H7 (cell line): ENCODE measurements at places on chromosomes 7 and 10.

DNA sequence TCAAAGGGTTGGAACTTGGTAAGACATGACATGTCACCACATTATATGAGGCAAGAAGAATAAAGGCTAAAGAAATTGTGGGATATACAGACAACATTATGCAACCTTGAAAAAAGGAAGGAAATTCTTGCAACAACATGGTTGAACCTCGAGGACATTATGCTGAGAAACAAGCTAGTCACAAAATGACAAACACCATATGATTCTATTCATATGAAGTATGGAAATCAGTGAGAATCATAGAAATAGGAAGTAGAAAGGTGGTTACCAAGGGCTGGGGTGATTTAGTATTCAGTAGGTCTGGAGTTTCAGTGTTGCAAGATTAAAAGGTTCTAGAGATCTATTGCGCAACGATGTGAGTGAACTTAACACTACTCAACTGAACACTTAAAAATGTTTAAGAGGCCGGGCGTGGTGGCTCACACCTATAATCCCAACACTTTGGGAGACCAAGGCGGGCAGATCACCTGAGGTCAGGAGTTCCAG, 126.9 kb upstream of the TBX20 start:
- no peak for DNase-seq

DNA sequence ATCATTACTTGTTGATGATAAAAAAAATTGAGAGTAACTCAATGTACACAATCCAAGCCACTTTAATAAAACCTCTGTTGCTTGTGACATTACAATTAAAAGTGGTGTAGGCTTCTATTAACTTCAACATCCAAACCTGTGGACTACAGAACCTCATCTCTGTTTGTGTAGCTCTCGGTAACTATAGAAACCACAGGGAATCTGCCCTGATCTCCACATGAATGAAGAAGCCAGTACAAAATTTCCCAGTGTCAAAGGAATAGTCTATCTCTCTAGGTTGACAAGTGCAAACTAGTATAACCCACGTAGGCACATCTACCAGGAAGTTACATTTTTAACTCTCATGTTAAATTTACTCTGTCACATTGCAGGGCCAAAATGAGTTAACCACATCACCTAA, 204.3 kb downstream of the CHCHD3 start:
- DNase-seq, result peak; percentile 17

DNA sequence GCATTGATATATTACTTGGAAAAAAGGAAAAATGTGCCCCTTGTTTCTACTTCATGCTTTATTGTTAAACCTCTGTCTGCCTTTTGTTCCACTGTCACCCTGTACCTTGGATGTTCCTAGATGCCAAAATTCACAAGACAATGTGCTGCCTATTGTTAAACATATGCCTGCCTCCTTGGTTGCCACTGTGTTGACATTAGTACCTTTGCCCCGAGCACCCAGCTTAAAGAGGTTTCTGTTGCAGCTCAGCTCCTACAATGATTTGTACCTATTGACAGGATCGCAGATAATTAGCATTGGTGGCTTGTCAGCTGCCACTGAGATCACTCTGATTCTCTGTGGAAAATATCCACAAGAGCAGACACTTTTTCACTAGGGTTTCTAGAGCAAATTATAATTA, 188.0 kb downstream of the KCND2 start:
- DNase-seq, result peak; percentile 12

GRCh38 chr7:22885797-22886261, 63.2 kb upstream of the TOMM7 start:
- no peak for DNase-seq

GRCh38 chr10:132788831-132789219, 2.9 kb upstream of the NKX6-2 start:
- peak; percentile 88 for DNase-seq

DNA sequence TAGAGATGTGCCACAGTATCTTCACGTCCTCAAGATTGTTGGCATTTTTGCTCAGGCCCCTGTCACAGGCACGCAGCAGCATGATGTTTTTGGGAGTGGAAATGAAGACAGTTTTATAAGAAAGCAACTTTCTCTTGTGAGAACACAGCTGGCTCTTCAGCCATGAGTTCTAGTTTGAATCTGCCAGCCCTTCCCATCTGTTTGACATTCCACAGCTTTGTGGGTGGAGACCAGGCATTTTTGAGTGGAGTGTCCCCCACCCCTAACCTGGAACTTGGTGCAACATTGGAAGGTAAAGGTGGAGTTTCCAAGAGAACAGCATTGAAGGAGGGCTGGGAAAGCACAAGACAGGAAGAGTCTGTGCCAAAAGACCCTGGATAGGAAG, 253.1 kb upstream of the IGFBP3 start:
- no peak for DNase-seq

DNA sequence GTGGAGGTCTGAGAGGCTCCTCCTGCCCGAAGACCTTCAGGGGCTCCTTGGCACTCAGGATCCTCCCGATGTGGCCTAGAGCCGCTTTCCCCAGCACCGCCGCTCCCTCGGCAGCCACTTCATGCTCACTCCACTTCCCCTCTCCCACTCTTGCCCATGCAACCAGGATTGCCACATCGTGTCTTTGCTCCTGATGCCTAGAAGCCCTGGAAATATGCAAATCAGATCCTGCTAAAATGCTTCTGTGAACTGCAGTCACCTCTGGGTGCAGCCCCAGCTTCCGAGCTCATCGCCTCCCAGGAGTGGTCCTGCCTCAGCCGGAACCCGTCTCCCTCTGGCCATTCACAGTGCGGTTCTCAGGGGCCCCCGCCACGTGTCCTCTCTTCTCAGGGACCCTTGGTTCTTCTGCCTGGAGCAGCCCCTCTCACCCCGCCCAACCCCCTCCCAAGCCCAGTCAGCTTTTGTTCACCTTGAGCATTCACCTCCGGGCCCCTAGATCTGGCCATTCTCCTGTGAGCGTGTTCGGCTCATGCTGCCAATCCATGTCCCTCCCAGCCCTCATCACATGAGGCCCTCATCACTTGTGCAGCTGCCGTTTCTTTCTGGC, 175.5 kb downstream of the ADARB2 start:
- DNase-seq, result no peak

GRCh38 chr7:46764100-46764936, 817.6 kb downstream of the TNS3 start:
- DNase-seq, result no peak

- no peak for DNase-seq
Observed at GRCh38 chr10:51159841-51160240, 85.6 kb downstream of the PRKG1 start.

DNA sequence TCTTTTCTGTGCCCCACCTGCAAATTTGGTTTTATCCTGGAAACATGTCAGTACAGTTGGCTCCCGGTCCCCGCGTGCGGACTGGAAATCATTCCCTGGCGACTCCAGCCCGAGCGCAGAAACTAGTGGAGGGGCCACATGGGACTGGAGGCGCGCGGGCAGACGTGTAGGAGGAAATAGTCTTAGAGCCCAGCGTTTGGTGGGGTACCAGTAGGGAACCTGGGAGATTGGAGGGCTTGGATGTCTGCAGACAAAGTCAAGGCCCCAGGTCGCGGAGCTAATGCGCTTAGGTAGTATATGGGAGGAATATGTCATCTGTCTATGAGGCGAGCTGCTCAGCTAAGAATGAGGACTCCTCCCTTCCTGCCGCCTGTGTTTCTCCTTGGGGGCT, 1.3 kb downstream of the GALNT17 start:
- DNase-seq, result no peak

DNA sequence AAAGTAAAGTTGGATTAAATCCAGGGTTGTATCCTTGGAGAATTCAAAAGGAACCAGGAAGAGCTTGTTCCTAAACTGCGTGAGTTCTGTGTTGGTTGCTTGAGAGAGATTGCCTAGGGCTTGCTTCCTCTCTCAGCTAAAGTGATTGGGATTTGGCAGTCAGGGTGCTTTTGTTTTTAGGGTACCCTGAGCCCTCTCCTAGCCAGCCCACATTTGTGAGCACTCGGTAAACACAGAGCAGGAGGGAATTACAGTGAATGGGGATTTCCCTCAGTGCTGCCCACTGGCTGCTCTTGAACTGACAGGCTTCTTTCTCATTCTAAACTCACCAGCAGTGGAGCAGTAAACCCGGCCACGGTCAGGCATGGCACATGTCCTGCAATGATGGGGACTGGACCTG, 146.9 kb downstream of the TPST1 start:
- peak; percentile 60 for DNase-seq

GRCh38 chr7:127619681-127620405, 1.9 kb upstream of the PAX4 start:
- DNase-seq, result peak; percentile 87

- DNase-seq, result no peak
Observed at GRCh38 chr10:32412499-32412853, 33.5 kb upstream of the CCDC7 start.

DNA sequence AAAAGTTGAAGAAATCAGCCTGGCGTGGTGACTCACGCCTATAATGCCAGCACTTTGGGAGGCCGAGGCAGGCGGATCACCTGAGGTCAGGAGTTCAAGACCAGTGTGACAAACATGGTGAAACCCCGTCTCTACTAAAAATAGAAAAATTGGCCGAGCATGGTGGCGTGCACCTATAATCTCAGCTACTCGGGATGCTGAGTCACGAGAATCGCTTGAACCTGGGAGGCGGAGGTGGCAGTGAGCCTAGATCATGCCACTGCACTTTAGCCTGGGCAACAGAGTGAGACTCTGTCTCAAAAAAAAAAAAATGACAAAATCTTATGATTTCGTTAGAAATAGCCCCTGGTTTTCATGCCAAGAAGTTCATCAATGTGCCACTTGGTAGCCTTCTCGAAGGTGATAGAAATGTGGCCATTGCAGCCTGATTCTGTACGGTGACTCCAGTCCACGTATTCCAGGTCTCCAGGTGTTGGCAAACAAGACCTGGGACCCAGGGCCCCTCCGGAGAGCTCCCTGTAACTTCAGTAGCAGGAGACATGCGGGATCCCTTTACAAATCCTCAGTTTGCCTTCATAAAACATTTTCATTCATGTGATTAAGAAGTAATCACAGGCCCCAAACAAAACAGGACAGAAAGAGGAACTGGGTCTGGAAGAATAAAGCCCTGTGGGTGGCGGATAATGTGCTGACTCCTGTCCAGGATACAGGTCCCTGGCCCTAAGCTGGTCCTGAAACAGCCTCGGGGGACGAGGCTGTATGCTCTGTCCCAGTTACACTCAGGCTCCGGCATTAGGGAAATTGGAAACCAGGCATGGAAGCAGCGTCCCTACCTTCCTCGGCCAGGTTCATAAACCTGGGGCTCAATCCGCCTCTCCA, 207.3 kb upstream of the SH2B2 start:
- no peak for DNase-seq

- DNase-seq, result peak; percentile 48
Observed at GRCh38 chr10:774661-775244, 85.3 kb upstream of the DIP2C start.

DNA sequence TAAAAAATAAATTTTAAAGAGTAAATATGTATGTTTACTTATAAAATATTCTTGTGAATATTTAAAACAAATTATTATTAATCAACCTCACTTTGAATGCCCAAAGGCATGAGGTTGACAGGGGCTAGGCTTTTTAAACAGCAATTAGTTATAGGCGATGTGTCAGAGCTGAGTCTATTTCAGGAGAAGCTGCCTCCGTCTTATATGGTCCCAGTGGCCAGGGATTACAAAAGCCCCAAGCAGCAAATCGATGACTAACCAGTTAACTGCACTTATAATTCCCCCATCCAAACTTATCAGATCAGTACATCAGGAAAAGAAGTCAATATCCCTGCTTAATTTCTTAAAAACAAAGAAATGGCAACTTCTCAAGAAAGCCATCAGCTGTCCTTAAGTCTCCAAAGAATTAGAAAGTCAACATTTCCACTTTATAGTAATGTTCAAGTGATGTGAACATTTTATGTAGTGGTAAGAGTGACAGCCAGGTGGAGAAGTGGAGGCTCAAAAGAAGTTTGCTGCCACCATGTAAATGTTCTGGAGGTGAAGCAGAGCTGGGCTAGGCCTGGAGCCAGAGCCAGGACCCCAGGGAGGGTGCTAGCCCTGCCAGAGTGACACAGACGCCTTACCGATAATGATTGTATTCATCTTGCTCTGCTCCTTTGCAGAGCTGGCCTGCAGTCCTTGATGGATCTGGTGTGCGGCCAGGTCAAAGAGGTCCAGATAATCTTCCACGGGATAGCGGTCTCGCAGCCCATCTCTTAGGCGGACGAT, 51.5 kb downstream of the CHST15 start:
- no peak for DNase-seq

DNA sequence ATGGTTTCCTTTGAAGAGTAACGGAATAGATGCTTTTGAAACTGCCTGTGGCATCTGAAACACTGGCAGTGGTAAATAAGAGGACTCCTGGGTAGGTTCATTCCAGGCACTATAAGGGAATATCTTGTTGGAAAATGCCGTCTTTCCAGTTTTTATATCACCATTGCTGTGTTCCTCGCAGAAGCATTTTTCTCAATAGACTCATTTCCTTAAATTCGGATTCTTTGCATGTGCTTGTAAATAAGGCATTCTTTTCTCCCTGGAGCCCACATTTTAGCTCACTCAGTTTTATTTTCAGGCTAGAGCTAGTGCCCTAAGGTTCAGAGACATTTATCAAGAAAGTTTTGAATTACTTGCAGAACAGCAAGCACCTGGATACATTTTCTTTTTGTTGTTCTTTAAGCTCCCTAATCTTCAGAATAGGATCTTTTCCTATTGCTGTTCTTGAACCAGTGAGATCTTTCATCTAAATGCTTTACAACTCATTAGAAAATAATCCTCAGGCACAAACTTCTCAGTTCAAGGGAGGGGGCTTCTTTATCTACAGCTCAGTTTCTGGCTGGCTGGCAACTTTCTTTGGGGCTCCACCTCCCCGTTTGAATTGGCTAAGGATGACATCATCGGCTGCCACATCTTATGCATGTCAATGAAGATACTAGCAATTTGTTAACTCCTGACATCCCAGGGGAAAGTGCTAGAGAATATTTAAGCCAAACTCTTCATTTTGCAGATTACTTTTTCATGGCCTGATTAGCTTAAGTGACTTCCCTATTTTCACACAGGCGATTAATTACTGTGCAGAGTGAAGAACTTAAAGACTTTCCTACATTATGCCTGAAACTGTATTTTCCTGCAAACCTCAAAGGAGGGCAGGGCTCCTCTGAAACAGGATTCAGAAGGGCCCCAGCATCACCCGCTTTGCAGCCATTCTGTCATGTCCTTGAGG, 133.7 kb upstream of the RSU1 start:
- DNase-seq, result peak; percentile 55

- no peak for DNase-seq
Observed at GRCh38 chr7:136857573-136857972, 10.9 kb upstream of the CHRM2 start.
